ENCODE measurements at places on chromosomes 2 and 18.

GRCh38 chr2:203450561-203450960, 84.5 kb downstream of the RAPH1 start:
- DNase-seq = no peak

- peak; percentile 52 for DNase-seq
Measured at GRCh38 chr18:34880882-34881834, 160.1 kb upstream of the MAPRE2 start.

GRCh38 chr2:240250985-240251847, 110.8 kb upstream of the OTOS start:
- DNase-seq = peak; percentile 92

DNA sequence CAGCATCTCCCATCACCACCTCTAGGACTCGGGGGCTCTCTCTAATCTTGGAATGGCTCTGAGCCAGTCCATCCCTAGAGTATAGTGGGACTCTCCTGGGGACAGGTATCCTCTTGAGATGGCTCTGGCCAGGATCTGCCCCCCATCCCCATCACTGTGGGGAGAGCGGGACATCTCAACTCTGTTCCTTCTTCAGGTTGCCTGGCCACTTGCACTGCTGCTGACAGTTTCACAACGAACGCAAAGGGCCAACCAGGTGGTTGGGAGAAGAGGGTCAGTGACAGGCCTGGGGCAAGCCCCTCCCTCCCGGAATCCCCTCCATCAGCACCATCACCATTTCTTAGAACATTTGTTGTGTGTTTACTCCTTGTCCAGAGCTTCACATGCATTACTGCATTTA, 62.6 kb downstream of the CIB4 start:
- no peak for DNase-seq

- DNase-seq = peak; percentile 78
Measured at GRCh38 chr2:29075894-29076705, 1.8 kb upstream of the PCARE start.

GRCh38 chr2:109537565-109538222, 76.1 kb downstream of the SEPTIN10 start:
- DNase-seq = no peak

GRCh38 chr2:29215739-29216608, 100.8 kb downstream of the CLIP4 start:
- no peak for DNase-seq

DNA sequence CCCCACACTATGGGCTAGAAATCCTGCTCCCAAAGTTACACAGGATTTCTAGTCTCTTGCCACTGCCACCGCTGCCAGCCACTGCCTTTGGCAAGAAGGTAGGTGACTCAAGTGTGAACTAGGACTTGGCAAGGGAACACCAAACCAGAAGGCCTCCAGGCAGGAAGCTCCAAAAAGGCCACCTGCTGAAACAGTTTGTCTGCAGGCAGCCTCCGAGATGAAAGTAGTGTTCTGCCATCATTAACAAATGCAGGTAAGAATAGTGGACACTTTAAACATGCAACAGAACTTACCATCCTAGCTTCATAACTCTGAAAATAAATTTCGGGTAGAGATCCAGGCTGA, 3.9 kb downstream of the ANKRD44 start:
- DNase-seq = peak; percentile 68

DNA sequence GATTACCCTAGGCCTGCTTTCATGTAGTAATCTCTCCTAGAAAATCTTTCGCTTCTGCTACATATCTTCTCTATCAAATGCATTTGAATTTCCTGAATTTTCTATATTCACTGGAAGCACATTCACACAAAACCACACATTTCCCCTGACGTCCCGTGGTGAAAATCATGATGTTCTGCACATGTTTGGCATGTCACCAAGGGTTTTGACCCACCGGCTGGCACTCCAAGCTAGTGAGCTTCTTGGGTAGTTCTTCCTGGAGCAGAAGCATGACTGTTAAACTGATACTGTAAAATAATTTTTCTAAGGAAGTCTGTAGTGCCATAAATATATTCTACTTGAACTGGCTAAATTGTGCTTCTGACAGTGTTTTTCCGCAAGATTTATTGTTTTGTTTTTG, 510.1 kb upstream of the SLC8A1 start:
- no peak for DNase-seq
